ENCODE measurements at places on chromosomes 5 and 9.

GRCh38 chr9:17293685-17294084, 158.8 kb downstream of the CNTLN start:
- no peak for DNase-seq

DNA sequence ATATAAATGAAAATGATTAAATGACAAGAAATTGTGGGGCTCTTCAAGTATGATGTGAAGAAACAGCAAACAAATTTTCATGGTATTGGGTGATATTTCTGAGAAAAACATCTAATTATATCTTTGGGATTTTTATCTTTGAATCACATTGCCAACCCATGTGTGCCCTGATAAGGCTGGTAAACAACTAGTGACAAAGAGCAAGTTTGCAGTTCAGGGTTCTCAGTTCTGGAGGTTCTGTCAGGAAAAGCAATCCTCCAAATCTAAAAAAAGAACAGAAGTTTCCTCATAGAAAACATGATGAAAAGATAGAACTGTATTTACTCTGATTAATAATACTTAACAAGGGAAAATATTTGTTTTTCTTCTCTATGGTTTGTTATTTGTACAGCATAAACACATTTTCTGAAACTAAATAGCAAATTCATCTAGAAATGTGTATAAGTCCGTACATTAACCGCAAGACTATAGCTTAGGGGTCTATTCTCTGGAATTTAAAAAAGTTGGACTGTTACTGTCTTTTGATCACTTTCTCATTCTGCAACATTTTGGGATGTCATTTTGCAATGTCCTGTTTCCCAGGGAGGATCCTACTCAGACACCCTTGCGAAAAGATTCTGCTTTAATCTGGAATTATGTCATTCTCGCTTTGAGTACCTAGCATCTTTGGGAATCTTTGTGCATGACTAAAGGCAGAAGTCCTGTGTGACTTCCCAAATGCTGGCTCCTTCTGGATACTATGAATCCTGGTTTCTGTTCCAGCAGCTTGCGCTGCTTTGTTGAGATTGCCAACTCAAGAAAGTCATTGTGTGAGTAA, 308.5 kb downstream of the ADGRV1 start:
- no peak for DNase-seq

GRCh38 chr5:175663186-175664184, 5.6 kb downstream of the HRH2 start:
- no peak for DNase-seq

DNA sequence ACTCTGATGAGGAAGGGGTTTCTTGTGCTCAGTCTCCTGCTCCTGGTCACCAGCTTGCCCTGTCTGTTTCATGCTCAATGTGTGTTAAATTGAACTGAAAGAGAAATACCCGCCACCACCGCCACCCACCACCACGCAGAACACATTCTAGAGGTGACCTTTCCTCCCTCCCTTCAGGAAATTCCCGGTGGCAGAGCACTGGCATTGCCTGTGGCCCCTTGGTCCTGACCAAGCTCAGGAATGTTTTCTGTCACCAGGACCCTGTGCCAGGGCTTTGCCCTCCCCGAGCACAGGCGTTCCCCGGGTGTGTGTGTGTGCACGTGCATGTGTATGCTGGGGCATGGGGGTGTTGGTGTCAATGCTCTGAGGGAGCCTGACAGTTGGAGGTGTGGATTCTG, 10.2 kb upstream of the SLC25A51 start:
- no peak for DNase-seq

GRCh38 chr9:94127806-94128205, 43.5 kb downstream of the PTPDC1 start:
- no peak for DNase-seq

GRCh38 chr5:116360008-116360853, 214.4 kb downstream of the SEMA6A start:
- DNase-seq: no peak

DNA sequence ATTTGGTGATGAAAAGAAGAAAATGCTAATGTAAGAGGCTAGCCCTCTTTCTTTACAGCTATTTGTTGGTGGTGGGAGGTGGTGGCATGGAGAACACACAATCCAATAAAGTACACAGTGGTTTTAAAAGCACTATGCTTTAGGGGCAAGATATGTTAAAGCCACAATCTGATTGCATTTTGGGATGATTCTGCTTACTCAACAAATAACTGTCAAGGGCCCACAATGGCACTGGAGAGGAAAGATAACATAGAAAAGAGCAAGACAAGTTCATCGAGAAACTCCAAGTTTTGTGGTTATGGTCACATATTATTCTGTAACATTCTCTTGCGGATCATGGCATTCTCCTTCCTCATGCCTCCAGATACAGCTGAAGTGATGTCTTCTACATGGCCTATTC, 38.8 kb downstream of the OTP start:
- DNase-seq: no peak

GRCh38 chr5:14870337-14871213, 1.0 kb downstream of the ANKH start:
- no peak for DNase-seq

DNA sequence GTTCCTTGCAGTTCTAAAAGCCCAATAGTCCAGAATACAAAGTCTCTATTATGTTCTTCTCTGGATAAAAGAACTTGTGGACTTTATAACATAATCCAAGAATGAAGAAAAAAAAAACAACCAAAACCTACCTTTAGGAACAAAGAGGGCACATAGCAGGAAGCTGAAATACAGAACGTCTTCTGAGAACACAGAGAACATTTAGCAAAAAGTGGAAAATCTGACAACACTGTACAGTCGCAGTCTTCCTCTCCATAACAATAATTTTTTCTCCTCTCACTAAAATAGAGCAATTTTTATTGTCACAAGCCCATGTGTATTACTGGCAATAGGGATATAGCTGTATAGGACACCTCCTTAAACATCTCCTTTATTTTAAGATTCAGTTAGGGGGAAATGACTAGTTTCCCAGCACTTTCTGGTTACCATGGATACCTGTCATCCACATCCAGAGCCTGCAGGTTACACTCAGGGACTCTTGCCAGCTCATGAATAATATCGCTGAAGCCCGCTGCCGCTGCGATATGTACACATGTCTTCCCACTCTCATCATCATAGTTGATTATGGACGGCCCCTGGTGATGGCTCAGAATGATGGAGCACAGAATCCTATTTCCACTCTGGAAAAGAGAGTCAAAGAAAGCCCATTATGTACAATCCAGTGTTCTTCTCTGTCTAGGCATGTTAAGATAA, 106.5 kb downstream of the ANKRD55 start:
- DNase-seq: no peak

DNA sequence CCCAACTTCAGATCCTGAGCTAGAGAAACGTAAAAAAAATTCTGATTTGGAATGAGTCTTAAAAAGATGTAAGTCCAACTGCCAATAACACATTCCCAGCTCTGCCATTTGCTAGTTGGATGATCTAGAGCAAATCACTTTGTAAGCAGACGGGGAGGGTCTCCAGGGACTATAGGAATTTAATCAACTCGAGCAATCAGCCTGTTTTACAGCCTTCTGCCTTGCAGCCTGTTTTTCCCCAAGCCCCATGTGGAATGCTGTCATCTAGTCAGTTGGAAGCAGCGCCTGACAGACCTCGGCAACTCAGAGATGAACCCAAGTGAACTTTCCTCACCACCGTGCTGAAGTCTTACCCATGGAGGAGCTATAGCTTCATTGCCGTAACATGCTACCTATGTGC, 34.8 kb upstream of the HRH2 start:
- DNase-seq: no peak

DNA sequence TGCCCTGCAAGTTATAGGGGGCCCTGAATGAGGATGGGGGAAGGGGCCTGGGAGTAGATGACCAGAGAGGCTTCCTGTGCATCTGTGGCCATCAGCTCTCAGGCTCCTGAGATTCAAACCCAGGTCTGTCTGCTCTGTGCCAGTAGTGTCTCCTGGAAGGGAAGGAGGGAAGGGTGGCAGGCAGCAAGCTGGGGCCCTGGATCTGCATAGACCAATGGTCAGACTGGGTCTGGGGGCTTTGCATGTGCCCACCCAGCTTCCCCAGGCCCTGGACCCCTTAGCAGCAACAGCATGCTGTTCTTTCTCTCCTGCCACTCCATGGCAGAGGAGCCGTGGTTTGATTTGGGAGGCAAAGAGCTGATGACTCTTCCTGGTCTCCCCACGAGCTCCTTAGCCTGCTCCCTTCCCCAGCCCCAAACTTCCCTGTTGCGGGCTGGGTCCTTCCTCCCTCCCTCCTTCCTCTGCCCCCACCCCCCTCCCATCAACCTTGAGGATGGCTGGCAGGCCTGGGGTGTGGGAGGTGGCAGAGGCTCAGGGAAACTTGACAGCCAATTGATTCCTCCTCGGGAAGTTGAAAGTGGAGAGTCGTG, 31.6 kb downstream of the DAB2IP start:
- DNase-seq: no peak

GRCh38 chr5:10172247-10172646, 77.4 kb downstream of the ATPSCKMT start:
- no peak for DNase-seq

GRCh38 chr5:179261301-179262125, 83.7 kb downstream of the ADAMTS2 start:
- DNase-seq: peak; percentile 82

DNA sequence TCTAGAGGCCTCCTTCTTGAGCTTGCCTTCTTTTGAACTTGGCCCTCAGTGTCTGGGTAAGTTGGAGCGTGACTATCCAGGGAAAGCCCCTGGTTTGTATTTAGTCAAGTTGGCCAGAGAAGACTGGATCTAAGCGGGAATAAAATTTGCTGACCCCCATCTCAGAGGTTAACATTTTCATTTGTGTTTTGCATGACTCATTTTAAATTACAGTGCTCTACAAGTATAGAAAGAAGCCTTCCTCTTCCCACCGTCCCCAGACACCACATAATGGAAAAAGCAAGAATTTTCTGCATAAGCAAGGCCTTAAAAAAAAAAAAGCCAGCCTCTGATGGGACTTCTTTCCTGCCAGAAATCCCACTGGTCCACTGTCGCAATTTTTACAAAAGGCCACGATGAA, 27.2 kb downstream of the PIK3R1 start:
- DNase-seq: no peak

- DNase-seq: peak; percentile 38
Observed at GRCh38 chr5:145811834-145812625, 23.1 kb downstream of the PRELID2 start.

DNA sequence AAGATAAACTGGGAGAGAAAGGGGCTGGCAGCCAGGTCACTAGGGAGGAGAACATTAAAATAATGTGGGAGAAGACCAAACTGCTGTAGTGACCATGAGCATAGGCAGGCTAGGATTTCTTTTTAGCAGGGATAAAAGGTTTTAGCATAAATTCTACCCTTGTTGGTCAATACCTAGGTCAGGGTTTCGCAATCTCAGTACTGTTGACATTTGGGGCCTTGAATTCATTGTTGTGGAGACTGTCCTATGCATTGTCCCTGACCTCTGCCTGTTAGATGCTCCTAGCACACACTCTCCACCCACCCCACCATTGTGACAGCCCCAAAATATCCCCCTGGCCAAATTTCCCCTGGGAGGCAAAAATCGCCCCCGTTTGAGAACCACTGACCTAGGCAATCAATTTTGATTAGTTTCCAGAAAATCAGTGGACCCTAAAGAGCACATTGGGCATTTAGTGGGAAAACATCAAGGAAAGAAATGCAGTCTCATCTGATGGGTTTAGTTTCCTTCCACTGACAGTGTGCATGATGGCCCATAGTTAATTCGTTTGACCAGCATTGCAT, 181.4 kb downstream of the NTRK2 start:
- DNase-seq: no peak

DNA sequence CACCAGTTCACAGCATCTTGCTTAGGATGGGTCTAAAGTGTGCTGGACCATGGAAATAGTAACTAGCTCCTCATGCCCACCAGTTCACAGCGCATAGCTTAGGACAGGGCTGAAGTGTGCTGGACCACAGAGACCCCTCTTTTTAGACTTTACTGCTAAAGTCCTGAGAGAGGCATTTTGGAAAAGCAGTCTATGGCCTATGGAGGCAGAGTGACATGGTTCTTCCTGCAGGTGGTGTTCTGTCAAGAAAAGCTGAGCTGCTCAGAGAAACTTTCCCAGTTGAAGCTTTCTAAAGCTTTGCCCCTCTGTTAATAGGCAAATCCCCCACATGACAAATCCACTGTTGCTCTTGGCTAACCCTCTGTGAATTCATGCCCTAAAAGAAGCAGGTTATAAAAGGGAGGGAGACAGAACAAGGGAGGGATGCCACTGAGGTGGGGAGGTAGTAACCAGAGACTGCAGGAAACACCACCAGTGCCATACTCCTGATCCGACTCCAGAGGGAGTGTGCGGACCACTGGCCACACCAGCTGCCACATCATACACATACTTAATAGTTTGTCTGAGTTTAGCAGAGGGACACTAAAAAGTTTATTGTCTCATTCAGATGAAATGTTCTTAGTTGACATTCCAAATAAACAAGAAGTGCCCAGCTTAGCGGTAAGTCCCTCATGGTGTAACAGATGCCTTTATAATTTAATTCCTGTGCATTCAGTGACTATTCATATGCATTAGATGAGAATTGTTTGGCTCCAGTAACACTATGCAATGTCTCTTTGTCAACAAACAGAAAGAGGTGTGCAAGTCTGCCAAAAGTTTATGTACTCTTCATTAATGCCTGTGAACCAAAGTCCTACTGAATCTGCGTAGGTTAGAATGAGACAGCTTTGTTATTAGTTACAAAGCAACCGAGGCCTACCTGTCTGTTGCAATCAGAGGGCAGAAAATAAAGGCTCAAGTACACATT, 236.2 kb upstream of the NFIL3 start:
- DNase-seq: peak; percentile 67

- peak; percentile 93 for DNase-seq
Observed at GRCh38 chr5:108381954-108382783, at the start of gene FBXL17. FBXL17 (minus strand) TSS chr5:108382098.

GRCh38 chr5:109467058-109467457, 57.3 kb upstream of the PJA2 start:
- DNase-seq: no peak

DNA sequence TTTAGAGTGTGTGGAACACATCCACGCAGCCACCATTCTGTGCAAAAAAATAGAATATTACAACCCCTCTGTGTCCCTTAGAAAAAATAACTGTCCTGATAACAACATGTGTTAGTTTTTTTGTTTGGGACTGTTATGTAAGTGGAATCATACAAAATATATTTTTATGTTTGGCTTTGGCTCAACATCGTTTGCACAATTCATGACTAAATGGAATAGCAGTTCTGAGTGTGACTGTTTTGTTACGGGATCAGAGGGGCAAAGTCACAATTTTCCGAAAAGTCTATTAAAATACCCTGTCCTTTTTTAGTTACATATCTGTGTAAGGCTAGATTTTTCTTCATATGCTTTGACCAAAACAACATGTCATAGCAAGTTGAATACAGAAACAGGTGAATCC, 12.8 kb downstream of the MTREX start:
- no peak for DNase-seq

Measured in iPS-NIHi11 (cell line).